ENCODE measurements at places on chromosomes 13 and 19. TPM values are rescaled to one million over a fixed set of nuclear protein-coding genes. Genes with fewer than 3 reads are reported as not detected.
A peak's percentile ranks its signal among the peaks of the same experiment; 100 is the strongest.

CGB8 gene
- total RNA-seq: not detected

- peak; percentile 33 for DNase-seq
These were observed 332 bp downstream of the IRGQ start for GRCh38 chr19:43595605-43595998.

- DNase-seq: no peak
These were observed 27.4 kb upstream of the CEBPA start for GRCh38 chr19:33329736-33330135.

GRCh38 chr19:9381361-9381785 lies 18.6 kb downstream of the ZNF177 start:
- no peak for DNase-seq

- DNase-seq: peak; percentile 53
These were observed 21.7 kb downstream of the LILRB4 start for GRCh38 chr19:54684527-54684926.

NXNL1 gene
- total RNA-seq: not detected

GRCh38 chr13:44407891-44408290 lies 34.3 kb downstream of the SERP2 start:
- no peak for DNase-seq

DNA sequence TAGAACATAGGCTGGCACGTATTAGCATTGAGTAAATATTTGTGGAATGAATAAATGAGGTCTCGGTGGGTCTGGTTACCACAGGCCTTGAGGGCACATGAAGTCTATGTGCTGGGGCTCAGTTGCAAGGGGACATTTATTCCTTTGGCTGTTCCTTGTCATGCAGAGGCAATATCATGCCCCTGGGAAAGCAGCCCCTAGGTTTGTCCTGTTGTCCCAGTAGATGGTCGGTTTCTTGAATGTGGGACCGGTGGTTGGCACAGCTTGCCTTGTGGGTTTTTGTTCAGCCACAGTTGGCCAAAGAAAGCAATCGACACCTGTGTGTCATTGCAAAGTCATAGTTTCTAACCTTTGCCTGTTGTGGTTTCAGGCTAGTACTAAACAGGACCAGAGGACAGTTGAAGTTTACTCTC lies 24.7 kb upstream of the GPR183 start:
- DNase-seq: no peak

FXYD1 gene
- 0.46 TPM for total RNA-seq

DNA sequence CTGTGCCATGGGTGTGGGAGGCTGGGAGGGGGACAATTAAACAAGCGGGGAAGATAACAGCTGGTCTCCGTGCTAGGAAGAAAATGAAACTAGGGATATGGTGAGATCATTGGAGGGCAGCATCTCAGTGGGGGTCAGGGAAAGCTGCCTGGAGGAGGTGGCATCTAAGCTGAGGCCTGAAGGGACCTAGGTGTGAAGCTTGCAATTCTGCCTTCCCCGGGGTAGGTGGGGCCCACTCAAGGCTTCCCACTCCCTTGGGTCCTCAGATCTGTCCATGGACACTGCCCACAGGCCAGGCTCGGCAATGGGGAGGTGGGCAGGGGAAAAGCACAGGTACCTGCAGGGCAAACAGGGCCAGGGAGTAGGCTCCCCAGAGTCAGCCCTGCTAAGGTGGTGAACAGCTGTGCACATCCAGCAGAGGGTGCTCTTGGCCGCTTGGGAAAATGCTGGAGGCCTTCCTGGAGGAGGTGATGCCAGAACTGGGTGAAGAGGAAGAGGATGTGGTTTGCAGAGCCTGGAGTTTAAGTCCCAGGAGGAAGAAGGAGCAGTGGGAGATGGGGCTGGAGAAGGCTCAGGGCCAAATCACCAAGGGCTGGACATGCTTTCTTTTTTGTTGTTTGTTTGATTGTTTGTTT lies 25.7 kb upstream of the CCNE1 start:
- DNase-seq: no peak

Measured in neural progenitor cell (in vitro differentiated cells).